Activated naive CD4-positive, alpha-beta T cell (primary cell): ENCODE measurements at places on chromosomes 6 and 20.

DNA sequence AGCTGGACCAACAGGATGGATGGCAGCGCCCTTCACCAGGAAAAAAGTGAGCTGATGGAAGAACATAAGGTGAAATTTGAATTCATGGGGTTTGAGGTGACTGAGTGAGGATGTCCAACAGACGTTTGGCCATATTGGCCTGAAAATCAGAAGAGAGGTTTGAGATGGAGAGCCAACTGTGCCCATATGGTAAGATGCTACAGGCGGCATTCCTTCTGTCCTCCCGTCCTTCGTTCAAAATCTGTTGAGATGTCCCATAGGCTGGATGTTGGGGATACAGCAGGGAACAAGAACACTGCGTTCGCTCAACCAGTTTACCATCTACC lies 468 bp upstream of the CMTR1 start:
- DNase-seq = no peak

- DNase-seq = no peak
These were observed 33.3 kb downstream of the ORC3 start for GRCh38 chr6:87623248-87623647.

GRCh38 chr6:15131651-15132061 lies 114.2 kb upstream of the JARID2 start:
- no peak for DNase-seq

- DNase-seq = no peak
These were observed 149.7 kb downstream of the UNC5CL start for GRCh38 chr6:40889137-40889832.

GRCh38 chr6:3650959-3651697 lies 100.4 kb downstream of the PXDC1 start:
- no peak for DNase-seq

DNA sequence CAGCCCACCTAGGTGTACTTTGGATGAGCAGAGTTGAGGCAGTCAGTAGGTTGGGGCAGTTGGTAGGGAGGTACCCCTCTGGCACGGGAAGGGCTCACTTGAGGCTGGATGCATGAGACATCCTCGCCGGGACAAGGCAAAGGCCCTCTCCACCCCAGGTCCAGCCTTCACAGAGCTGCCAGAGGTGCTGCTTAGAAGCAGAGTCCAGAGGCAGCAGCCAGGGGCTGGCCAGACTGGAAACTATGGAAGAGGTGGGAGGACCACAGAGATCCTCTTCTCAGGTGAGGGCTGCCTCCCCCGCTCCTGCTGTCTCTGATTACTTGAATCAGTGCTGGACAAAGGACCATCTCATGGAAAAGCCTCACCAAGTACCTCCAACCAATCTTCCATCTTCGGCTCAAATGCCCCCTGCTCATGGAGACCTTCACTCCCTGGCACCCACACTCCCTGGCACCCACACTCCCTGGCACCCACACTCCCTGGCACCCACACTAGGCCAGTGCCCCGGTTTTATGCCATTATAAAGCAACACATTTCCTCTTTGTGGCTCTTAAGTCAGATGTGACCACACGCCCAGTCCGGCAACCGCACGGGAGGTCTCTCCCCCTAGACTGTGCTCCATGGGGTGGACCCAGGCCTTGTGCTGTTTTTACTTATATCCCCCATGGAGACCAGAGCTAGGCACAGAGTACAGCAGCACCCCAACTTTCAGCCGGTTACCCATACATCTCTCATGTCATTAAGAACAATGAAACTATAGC lies 100.1 kb downstream of the YTHDF1 start:
- DNase-seq = no peak

- DNase-seq = no peak
These were observed 228.1 kb downstream of the CDC5L start for GRCh38 chr6:44615621-44616020.

DNA sequence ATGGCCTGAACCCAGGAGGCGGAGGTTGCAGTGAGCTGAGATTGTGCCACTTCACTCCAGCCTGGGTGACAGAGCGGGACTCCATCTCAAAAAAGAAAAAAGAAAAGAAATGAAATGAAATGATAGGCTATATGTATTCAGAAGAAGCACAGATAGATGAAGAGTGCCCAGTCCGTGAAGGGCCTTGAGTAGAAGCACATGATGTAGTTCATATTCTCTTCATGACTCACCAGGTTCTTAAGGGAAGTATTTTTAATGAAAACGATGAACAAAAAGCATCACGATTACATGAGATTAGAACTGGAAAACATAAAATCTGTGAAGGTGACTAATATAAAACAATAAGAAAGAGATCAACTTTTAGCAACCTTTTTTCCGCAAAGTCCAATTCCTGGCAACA lies 29.8 kb downstream of the TPD52L1 start:
- no peak for DNase-seq

GRCh38 chr20:50110141-50111047 lies 2.6 kb downstream of the UBE2V1 start:
- no peak for DNase-seq

DNA sequence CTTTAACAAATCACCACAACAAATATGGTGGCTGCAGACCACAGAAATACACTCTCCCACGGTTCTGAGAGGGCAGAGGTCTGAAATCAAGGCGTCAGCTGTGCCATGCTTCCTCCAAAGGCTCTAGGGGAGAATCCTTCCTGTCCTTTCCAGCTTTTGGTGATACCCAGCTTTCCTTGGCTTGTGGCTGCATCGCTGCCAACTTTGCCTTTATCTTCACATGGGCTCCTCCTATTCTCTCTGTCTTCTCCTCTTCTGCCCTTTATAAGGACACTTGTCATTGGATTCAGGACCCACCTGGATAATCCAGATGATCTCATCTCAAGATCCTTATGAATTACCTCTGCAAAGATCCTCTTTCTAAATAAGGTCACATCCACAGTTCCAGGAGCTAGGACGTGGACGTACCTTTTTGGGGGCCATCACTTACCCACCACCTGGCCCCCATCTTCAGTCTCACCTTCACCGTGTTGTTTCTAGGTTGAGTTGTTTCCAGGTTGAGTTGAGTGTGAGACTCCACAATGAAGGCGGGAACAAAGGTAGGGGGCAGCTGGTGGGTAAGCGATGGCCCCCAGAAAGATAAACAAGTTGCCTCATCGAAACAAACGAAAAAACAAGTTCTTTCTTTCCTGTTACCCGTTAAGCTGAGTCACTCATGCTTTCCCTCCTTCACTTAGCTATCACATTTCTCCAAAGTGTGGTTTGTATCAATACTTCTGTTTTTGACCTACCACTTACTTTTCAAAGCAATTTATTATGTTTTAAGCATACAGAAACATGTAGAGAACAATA lies 68.9 kb upstream of the SLC22A16 start:
- no peak for DNase-seq

GRCh38 chr6:111478064-111478476 lies 4.9 kb downstream of the REV3L start:
- no peak for DNase-seq

- DNase-seq = no peak
These were observed 240.1 kb upstream of the TBX18 start for GRCh38 chr6:85004361-85004995.
